ENCODE measurements at places on chromosomes 1 and 21.
A peak's percentile ranks its signal among the peaks of the same experiment; 100 is the strongest.

GRCh38 chr1:166975361-166976129 is at the start of gene ILDR2:
Gene ILDR2, minus strand, starts transcription at chr1:166975540. Its CDS starts 272 bp downstream, at chr1:166975268.
- no peak for DNase-seq

GRCh38 chr1:210882414-210883221 is 251.3 kb downstream of the KCNH1 start:
- DNase-seq: peak; percentile 42

DNA sequence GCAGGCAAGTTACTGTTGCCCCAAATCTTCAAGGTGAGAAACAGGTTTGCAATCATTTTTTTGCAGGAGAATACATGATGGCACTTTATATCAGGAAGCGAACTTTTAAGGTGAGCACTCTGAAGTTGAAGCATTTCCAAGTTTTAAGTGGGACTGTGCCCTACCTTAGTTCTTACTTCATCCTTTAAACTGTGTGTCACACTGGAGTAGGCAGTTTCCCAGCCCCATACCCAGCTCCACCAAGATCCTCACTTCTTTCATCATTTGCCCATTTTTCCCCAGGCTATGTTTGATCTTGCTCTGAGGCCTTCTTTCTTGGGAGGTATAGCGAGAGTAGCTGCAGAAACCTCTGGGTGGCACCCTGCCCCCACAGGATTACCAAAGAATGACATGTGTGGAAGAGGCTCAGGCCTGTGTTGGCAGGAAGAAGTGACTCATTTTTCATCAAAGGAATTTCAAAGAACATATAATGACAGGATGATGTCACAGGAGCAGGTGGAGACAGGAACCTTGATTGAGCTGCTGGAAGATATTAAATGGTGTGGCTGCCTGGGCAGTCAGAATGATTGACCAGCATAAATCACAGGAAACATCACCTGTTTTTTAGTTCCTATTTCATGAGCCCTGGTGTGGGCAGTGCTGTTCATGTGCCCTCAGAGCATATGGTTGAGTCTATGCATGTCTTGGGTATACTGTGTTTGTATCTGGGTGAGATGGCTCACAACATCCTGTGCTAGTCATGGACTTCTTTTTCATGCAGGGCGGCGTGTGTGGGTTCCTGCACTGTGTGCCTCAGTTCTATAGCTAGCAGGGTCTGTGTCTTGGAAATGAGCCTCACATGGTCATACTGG is 20.8 kb upstream of the MACF1 start:
- DNase-seq: peak; percentile 74

- peak; percentile 40 for DNase-seq
Measured at GRCh38 chr1:37634244-37634991, at the start of gene RSPO1. Gene RSPO1, minus strand, starts transcription at chr1:37634892. Its CDS starts 5,231 bp downstream, at chr1:37629661.

DNA sequence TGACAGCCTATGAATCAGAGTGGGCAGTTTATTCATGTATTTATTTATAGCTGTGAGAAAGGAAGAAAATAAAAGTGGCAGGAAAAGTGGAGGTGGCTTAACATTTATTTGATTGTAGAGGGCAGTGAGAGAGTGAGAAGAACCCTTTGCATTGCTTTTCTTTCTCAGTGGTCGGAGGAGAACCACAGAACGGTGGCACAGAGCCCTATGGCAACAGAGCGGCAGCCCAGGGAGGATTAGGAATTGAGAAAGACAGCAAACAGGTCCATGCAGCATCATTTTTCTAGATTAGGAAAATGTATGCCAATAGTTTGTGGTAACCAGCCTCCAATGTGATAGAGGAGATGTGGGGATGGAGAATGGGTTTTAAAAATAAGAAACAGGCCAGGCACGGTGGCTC is 53.1 kb downstream of the NMNAT2 start:
- DNase-seq: no peak

DNA sequence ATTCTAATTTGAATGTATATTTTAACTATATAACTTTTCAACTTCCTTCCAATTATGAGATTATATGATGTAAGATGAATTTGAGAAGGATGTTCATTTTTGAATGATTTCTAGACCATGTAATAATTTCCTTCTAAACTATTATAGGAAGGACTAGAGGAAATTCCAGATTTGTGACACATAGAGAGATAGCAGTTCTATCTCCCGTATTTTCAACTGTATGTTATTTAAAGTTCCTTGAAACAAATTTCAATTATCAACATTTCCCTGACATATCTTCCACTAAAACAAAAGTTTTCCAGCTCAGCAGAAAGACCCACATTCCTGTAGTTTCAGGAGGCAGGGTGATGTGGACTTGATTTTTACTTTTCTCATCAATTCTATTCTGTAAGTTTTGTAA is 396.7 kb upstream of the C1orf87 start:
- no peak for DNase-seq

GRCh38 chr21:42461185-42461520 is 34.9 kb downstream of the RSPH1 start:
- DNase-seq: no peak

GRCh38 chr1:119968068-119968492 is 71.8 kb upstream of the ADAM30 start:
- peak; percentile 7 for DNase-seq

- no peak for DNase-seq
Measured at GRCh38 chr1:84720221-84720780, 30.0 kb upstream of the SSX2IP start.

DNA sequence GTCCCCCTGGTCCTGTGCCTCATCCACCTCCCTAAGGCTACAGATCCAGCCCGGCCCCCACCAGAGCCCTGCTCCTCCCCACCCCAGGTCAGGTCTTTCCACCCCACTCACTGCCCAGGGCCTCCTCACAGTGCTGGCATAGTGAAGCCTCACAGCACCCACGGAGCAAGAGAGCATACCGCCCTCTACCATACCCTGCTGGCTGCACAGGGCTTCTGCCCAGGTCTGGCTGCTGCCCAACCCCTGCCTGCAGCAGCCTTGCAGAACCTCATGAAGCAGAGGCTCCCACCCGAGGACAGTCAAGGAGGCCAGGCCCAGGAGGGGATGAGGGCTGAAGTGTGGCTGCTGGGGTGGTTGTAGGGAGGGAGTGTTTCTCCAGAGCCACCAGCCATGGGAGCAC is 19.7 kb upstream of the ARF1 start:
- no peak for DNase-seq

- DNase-seq: no peak
Measured at GRCh38 chr1:59410457-59410856, 113.6 kb downstream of the FGGY start.

DNA sequence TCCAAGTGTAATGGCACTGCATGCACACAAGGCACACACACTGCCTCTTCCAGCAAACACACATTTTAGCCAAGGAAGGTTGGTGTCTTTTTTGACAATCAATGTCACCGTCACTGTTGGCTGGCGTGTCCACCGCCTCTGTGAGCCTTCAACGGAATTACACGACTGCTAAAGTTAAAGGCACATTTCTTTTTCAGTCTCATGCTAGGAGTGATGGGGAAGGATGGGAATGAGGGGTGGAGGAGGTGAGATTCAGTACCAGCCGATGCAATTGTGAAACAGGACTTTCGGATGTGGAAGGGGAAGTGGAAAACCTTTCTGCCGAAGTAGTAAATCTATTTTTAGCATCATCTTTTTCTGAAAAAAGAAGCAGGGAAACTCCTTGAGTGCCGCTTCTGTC is 1.4 kb downstream of the ELAVL4 start:
- DNase-seq: no peak

- DNase-seq: no peak
Measured at GRCh38 chr1:223429313-223429731, 36.1 kb downstream of the CCDC185 start.

DNA sequence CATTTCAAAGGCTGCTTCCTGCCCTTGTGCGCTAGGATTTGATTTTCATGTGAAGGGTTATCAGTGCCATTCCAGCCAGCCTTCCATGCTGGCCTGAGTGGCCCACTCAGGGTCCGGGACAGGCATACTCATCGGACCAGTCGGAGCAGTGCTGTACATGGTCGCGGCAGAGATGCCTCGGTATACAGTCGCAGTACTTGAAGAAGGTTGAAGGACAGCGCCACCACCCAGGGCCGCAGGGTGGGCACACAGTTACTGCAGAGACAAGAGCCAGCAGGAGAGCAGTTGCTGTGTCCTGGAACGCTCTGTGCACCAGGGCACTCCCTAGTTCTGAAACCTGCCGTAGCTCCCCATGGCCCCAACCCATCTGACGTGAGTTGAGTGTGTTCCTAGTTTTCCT is 9.1 kb downstream of the LDLRAD1 start:
- DNase-seq: no peak

DNA sequence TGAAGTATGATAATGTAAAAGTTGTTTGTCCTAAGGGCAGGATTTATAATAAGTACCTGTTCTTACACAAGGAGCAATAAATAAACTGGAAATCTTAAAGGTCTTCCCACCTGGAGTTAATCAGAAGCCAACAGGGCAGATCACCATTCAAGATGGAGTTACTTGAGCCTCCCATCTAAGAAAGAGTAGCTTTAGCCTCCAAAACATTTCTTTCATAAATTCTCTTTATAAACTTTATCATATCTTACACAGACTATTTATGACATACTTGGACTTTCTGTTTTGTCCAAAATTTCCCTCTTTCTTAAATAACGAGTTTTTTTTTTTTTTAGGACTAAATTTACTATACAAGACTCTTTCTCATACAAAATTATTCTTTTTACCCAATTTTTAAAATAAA is 18.5 kb downstream of the OR2T1 start:
- no peak for DNase-seq

GRCh38 chr1:177969825-177970371 is at the start of gene SEC16B:
Gene SEC16B, minus strand, starts transcription at chr1:177970058. Its CDS starts 2,077 bp downstream, at chr1:177967981.
- no peak for DNase-seq

DNA sequence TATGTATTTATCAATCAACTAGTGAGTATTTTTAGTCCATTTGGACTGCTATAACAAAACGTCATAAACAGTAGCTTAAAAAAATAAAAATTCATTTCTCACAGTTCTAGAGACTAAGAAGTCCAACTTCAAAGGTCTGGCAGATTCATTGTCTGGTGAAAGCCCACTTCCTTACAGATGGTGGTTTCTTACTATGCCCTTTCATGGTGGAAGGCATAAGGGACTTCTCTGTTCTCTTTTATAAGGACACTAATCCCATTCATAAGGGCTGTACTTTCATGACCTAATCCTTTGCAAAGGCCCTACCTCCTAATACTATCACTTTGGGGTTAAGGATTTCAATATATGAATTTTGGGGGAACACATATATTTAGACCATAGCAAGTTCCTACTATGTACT is 37.9 kb downstream of the KRTAP20-3 start:
- no peak for DNase-seq

- no peak for DNase-seq
Measured at GRCh38 chr21:22842875-22843274, 1844.7 kb downstream of the NCAM2 start.

DNA sequence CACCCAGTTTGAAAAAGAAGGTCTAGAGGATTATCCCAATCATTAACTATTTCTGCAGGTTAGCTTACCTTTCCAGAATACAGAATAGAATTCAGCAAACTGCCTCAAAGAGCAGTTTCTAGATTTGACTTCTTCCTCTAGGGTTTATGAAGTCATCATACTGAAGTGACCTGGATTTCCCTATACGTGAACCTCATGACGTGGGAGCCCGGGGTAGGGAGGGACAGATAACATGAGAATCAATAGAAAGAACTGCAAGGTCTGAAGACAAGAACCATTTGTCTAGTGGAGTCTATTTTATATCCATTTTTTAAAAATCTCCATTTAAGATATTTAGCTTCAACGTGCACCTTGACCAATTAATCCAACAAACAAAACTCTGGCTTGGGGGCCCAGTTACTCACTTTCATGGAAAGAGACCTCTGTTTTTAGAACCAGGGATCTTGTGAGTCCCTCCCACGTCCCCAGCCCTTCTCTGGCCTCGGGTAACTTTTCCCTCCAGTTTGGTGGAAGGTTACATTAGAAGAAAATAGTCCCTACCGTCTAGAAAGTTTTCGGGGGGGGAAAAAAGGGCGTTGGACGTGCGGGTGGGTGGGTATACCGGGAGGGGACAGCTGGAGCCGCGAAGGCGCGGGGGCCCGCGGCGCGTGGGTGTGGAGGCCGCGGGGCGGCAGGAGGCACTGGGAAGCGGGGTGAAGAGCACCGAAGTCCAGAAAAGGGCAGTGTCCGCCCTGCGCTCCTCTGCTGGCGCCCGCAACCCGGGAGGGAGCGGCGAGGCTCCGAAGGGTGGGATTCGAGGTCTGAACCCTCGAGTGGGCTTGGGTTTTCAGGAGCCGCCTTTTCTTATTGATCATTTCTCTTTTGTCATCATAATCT is 13.8 kb upstream of the POGZ start:
- DNase-seq: no peak

- no peak for DNase-seq
Measured at GRCh38 chr1:159171254-159171687, at the start of gene CADM3. Gene CADM3, plus strand, starts transcription at chr1:159171615. Its CDS starts 151 bp downstream, at chr1:159171766.

GRCh38 chr1:194052514-194053338 is 866.3 kb upstream of the B3GALT2 start:
- no peak for DNase-seq

GRCh38 chr1:115531631-115532264 is 110.0 kb upstream of the VANGL1 start:
- DNase-seq: no peak

DNA sequence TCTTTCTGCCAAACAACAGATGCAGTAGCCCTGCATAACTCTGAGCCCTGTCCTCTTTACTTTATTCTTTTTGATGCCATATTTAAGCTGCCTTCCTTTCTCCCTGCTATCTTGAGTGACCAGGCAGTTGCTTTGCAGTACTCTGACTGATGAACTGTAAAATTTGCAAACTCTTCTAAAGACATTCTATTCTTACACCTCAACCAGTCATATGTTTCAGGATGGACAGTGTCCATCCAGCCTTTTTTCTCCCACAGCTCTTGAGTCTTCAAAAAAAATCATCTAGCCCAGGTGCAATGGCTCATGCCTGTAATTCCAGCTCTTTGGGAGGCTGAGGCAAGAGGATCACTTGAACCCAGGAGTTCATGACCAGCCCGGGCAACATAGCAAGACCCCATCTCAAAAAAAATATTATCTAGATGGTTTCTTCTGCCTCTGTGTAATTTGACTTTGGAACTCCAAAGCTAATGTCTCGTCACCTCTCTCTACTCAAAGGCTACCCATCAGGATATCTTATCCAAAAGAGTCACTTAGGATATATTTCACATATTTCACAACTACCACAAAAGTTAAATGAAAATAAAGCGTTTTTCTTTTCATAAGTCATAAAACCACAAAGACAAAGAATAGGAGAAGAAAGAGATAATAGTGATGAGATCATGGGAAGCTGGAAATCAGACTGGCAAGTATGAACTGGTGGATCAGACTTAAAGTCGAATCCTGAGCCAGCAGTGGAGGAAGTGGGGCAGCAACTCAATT is 54.6 kb upstream of the IPO9 start:
- no peak for DNase-seq

DNA sequence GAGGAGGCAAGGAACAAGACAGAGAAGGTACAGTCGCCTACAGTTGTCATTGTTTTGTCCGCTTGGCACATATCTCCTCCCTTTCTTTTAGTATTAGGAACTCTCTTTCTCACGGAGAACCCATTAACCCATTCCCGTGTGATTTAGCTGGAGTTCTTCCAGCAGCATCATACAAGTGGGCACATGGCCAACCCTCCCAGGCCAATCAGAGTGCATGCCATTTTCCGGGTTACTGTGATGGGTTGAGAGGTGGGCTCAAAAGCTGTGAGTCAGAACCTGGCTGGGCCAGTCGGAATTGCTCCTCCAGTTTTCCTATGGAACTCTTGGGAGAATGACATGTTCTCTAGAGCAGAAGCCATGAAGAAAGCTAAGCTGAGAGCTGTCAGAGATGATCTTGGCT is 83.1 kb upstream of the SOD1 start:
- DNase-seq: no peak

Data from HTR-8/SVneo (cell line).